ENCODE measurements at places on chromosomes 11 and 22. TPM values are rescaled to one million over a fixed set of nuclear protein-coding genes. Genes with fewer than 3 reads are reported as not detected.

GRCh38 chr22:20241579-20242392, 26.3 kb downstream of the RTN4R start:
- DNase-seq: no peak

DNA sequence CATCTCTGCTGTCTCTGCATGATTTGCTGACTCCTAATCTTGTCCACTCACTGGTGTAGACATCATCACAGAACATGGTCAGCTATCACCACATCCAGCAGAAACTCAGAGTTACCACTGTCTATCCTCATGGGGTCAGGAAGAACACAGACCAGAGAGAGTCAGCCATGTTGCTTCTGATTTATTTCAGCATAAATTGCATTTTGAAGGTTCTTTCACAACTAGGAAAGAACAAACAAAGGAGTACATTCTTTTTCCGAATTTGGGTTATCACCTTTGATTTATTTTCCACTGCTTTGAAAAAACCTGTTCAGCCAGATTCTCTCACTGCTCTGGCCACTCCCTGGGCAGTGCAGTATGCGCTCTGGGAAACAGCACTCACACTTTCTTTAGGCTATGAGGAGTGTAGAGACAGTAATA, 172.0 kb upstream of the MTMR2 start:
- no peak for DNase-seq

DNA sequence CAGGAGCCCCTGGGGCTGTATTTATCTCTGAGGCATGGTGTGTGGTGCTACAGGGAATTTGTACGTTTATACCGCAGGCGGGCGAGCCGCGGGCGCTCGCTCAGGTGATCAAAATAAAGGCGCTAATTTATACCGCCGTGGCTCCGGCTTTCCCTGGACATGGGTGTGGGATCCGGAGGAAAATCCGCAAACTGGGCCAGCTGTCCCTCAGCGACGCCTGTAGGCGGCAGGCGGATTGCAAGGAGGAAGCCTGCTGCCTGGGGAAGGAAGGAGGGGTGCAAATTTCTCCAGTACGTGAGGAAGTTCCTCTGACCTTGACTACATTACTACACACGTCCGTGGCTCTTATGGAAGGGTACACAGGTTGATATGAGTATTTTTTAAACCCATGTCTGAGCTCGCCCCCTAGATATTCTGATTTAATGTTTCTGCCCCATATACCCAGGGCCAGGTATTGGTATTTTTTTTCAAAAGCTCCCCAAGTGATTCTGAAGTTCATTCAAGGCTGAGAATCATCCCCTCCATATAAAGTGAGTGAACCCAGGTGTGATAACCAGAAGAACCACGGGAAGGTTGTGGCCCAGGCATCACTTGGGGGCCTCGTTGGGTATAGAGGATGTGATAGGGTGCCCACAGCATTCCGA, 2.8 kb downstream of the MYOD1 start:
- DNase-seq: peak; percentile 21

CCDC134 gene
- total RNA-seq: 8.1 TPM

GRCh38 chr11:18063125-18063524, 17.1 kb upstream of the TPH1 start:
- no peak for DNase-seq

APLNR gene
- not detected for total RNA-seq

DNA sequence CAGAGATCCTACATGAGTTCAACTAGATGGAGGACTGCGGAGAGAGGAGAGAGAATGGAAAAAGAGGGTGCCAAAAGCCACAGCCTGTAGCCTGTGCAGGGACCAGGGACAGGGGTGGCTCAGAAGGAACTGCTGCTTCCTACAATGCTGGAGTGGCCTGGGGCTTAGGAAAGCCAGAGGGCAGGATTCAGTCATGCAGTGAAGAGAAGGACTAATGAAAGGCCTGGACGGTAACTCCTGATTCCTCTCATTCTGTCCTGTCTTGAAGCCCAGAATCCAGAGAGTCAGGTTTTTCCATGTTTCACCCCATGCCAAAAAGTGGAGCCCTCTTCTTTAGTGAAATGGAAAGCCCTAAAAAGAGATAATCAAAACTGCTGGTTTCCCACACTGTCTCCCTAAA, 48.4 kb upstream of the INCENP start:
- no peak for DNase-seq

LSP1 gene
- total RNA-seq: 2.4 TPM

DNA sequence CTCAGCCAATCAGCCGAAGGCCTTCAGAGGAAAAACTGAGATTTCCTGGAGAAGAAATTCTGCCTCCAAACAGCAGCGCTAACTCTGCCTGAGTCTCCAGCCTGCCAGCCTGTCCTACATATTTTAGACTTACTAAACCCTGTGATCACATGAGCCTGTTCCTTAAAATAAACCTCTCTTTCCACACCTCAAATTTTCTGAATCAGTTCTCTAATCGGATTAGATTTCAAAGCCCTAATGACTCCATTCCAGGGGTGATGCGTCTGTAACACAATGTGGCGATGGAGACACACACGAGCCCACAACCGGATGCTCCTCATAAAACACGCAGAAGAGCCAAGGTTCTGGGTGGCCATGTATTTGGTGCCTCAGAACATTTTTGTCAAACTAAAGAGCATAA, 1371.2 kb downstream of the BRD1 start:
- DNase-seq: no peak

- no peak for DNase-seq
Measured at GRCh38 chr11:63517156-63517555, 11.3 kb downstream of the LGALS12 start.

DNA sequence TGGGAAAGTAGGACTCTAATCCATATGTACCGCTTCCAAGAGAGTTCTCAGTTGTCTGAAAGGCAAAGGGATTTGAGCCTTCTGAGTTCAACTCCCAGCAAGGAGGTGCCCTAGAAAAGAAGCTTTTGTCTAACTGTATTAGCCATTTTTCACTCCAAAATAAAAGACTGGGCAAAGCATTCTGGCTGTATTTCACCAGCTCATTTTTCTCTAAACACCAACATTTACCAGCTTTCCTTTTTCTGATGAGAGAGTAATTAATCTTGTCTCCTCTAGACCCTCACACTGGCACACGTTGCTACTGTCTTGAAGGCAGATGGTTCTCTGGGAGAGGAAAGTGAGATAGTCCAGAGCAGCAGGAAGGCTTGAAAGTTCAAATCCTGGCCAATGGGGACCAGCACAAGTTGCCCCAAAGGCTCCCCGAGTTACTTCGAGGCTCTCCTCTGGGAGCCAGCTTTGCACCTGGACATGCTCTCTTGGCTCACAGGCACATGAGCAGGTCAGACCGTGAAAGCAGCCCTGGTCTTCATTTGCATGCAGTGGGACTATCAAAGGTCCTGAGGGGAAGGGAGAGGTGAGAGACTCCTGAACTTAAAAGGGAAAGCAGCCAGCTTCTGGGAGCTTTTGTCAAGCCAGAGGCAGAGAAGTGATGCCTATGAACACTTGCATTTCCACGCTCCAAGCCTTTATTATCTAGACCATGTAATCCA, 100.0 kb downstream of the NTM start:
- no peak for DNase-seq

DNA sequence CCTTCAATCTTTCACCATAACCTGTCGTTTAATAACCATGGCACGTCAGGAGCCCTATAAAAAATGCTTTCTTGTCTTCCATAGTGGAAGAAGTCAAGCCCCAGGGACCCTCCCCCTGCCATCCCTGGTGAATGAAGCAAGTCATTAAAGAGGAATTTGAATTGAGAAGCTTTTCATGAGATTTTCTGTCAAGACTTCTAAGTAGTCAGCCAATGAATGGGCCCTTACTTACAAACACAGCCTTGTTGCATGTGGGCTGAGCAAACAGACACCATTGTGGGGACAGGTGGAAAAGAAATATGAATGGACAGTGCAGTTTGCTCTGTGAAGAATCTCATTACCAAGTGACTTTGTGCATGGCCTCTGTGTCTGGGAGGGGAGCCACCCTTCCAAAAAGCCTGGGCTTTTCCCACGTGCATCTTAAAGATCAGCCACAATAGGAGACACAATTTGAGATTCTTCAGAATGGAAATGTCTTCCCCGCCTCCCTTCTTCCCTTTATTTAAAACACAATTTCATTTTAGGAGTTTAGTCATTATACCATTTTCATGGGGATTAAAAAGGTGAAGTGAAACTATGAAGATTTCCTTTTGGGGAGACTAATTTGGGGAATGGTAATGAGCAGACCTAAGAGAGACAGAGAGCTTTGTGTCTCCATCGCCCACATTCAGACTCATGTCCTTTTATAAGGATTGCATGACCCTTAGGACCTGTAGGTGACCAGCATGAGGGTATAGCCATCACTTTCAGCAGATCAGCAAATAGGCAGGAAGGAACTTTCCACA, 152.0 kb downstream of the LRRC4C start:
- DNase-seq: peak; percentile 12

NXPE4 gene
- total RNA-seq: not detected

- no peak for DNase-seq
Measured at GRCh38 chr11:70655816-70656215, 257.5 kb downstream of the CTTN start.
